ENCODE measurements at places on chromosomes 2 and 18.
A peak's percentile ranks its signal among the peaks of the same experiment; 100 is the strongest.

GRCh38 chr18:79801217-79801616, 3.5 kb downstream of the KCNG2 start:
- DNase-seq = no peak

DNA sequence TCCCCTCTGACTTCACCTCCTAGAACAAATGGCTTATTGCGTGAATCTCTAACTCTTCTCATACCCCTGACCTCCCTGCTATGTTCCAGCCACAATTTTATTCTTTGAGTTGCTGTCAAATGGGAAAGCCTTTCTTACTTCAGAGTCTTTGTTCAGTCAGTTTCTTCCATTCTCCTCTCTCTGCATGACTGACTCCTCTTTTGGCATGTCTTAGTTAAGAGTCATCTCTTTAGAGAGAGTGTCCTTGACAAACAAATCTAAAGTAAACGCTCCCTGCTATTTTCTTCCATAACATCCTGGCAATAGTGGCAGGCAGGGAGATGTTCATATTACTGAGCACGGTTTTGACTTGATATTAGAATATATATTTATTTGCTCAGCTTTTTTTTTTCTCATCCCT, 170.7 kb upstream of the ERBB4 start:
- DNase-seq = peak; percentile 56

- no peak for DNase-seq
These were observed 372.3 kb upstream of the NRXN1 start for GRCh38 chr2:51404226-51404625.

- DNase-seq = peak; percentile 1
These were observed 1598.7 kb upstream of the ACVR2A start for GRCh38 chr2:146246002-146246735.

GRCh38 chr2:238811759-238812158, 36.1 kb upstream of the TWIST2 start:
- DNase-seq = no peak

DNA sequence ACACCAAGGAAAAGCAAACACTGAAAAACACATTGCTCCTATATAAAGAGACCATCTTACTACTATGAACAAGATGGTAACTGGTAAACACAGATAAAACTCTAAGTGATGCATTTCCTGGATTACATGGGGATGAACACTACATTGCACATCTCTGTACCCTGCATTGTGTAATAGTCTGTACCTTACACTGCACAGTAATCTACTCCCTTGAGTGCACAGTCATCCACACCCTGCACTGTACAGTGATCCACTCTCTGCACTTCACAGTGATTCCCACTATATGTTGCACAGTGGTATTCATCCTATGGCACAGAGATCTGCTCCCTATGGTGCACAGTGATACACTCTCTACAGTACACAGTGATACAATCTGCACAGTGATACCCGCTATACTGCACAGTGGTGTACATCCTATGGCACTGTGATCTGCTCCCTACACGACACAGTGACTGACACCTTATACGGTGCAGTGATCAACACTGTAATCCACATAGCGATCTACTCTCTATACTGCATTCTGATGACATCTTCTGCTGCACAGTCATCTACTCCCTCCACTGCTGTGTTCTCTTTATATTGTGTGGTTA, 462.2 kb upstream of the RGPD4 start:
- DNase-seq = no peak

GRCh38 chr2:189370719-189371118, 70.6 kb upstream of the WDR75 start:
- DNase-seq = peak; percentile 42

- peak; percentile 71 for DNase-seq
These were observed 45.2 kb downstream of the PCBP1 start for GRCh38 chr2:70132244-70133126.

DNA sequence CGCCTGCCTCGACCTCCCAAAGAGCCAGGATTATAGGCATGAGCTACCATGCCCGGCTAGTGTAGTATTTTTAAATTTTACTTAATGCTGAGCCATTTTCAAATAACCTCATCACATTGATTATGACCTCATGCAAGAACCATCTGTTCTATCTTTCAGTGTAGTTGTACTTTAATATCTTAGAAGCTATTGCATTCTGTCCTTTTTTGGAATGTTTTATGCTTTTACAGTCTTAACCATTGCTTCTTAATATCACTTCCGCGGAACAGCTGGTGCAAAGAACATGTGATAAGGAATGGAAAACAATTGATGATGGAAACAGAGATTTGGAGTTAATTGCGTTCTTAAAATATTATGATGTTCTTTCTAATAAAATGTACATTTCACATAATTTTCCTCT, 2.7 kb downstream of the GEN1 start:
- DNase-seq = no peak

- no peak for DNase-seq
These were observed 160.0 kb downstream of the KCNH7 start for GRCh38 chr2:162678551-162678950.

DNA sequence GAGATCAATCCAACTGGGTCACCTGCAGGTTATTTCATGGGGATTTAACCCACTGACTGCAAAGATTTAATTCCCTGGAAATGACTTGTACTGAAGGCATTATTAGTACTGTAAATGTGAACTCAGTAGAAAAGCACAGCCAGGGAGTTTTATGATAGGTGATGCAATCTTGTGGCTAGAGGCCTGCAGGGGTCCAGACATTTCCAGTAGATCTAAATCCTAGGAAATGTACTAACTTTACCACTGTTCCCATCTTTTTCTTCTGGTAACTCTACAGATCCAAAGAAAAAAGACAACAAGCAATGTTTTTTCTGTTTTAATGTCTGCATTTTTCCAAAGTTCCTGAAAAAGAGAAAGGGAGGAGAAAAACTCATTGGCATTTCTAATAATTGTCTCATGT, 500.1 kb downstream of the ARHGAP15 start:
- DNase-seq = peak; percentile 38

DNA sequence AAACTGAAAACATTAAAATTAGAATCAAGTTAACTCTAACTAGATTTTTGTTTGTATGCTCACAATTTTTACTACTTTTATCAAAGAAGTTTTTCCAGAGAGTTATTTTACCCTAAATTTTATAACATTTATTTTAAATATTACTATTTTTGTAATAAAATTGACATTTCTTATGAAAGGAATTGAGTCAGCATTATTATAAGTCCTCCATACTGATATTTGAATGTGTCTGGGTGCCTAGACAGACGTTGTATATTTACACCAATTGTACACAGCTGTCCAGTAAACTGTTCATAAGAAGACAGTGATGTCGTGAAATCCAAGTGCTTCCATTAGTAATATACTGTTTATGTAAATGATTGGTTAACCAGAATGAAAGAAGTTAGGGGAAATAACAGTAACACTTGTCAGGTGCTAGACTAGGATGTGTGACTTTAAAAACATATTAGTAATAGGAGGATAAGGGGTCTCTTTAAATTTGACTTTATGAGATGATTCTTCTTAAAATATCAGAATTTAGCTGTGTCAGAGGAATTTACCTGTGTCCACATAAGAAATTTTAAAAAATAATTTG, 73.7 kb downstream of the TANK start:
- no peak for DNase-seq

DNA sequence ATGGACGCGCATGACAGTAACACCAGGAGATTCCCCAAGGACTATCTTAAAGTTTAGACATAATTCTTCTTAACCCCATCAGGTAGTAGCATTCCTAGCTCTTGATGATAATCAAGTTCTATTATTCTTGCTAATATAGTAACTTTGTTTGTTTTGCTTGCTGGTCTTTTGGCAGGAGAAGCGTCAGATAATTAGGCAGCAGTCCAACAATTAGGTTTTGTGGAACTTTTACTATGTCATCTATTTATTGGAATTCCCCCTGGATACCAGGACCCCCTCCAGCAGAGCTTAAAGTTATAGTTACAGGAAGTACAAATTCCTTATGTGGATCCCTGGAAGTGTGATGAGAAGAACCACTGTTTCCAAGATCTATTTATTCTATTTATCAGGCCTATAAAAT, 1138.0 kb upstream of the FAM98A start:
- no peak for DNase-seq

DNA sequence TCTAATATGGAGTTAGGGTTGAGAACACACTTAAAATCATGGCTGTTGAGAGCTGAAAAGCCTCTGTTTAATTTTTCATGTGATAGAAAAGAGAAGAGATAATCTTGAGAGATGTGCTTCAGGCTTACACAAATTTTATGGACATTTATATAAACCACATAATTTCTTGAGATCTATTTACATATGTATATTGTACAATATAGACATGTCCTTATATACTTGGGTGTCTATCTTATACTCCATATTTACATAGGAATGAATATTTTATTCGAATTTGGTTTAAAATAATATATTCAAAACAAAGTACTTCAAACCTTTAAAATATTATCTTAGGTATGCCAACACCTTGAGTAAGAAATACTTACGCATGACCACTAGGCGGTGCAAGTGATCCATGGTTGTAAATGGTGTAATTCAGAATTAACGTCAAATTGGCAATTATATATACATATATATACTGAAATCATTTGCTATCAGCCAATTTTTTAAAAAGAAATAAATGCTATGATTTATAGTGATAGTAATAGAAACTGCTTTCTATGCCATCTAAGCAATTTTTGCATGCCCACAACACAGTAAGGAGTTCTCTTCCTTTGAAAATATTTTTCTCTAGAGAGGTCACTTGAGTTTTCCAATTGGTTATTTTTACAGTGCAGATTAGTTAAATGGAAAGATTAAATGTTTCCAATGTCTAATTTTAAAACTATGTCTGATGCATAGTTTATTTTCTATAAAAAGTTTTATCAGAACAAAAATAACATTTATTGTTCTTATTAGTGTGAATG, 37.6 kb upstream of the SPAG16 start:
- DNase-seq = peak; percentile 44

DNA sequence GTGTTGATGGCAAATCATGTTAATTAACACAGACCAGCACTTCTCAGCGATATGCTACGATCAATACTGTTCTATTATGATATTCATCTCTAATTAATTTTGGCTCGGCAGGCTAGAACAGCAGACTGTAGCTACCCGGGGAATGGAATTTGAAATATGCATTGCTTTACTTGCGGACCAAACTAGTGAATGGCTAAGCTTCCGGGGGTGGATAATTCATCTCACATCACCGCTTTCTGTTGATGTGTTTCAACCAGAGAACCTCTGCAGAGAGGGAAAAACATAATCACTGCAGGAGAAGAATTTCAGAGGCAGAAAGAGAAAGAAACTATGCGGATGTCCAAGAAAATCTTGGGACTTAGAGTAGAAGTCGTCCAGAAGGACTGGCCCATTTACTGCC, 490.9 kb downstream of the STK39 start:
- DNase-seq = no peak

- DNase-seq = no peak
These were observed 14.1 kb downstream of the LTBP1 start for GRCh38 chr2:32960647-32961403.

GRCh38 chr2:144548088-144548487, 28.2 kb upstream of the ZEB2 start:
- no peak for DNase-seq

DNA sequence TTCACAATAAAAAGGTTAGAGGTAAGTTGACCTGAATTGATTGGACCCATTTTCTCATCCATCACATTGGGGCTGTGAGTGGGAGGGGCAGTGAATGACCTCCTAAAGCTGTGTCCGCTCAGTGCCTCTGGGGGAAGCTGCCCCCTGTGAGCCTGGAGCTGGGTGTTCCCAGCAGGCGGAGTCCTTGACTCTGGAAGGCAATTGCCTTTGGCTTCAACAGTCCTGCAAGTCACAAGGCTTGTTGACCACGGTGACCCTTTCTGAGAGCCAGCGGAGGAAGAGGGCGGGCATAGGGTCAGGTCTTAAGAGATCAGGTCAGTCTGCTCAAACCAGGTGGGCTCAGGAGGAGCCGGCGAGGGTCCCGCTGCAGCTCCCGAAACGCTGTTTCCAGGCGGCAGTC, 1.1 kb upstream of the CIDEA start:
- DNase-seq = no peak

- no peak for DNase-seq
These were observed 42.5 kb upstream of the ACADL start for GRCh38 chr2:210267698-210268097.

- DNase-seq = peak; percentile 80
These were observed 133.4 kb downstream of the ZNF407 start for GRCh38 chr18:74731097-74731496.

DNA sequence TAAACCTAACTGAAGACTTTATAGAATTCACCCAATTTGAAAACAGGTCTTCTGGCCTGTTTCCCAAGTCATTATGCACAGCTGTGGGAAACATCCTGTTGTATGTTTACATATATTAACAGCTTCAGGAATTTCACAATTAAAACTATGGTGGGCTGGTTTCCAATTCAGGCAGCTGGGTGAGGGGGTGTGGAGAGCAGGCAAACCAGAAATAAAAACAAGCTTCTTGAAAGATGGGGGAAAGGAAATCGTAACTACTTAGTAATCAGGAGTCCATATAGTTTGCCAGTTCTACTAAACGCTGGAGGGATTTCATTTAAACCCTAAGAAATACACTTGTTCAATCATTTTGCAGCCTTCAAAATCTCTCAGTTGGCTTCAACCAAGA, 22.8 kb downstream of the ATP8B1 start:
- DNase-seq = peak; percentile 55

GRCh38 chr2:239275847-239276831, 124.7 kb downstream of the HDAC4 start:
- peak; percentile 90 for DNase-seq

DNA sequence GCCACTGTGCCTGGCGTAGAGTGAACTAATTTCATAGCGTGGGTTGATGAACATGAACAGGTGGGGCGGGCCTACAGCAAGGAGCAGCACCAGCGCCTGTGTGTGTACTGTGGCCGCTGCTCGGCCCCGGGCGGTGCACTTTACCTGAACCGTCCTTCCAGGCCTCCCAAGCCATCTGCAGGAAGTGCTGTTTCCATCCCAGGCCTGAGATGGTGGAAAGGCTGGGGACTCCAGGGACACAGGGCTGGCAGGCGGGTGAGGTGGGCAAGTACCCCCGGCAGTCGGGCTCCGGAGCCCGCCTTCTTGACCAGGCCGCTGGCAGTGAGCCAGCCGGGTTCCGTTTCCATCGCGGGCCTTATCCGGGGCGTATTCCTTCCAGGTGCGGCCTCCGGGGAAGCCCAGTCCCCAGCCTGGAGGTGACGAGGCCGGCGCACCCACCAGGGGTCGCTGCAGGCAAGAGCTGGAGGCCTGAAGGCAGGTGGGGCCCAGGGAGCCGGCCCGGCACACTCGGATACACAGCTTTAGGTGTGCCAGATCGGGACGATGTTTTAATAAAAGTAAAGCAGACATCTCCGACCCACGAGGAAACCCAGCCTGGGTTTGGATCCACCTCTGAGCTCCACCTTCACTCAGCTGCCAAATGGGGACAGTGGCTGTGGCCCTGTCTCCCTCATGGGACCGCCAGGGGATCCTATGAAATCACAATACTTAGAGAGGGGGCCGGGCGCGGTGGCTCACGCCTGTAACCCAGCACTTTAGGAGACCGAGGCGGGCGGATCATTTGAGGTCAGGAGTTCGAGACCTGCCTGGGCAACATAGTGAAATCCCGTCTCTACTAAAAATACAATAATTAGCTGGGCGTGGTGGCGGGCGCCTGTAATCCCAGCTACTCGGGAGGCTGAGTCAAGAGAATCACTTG, 22.7 kb upstream of the PDIA6 start:
- DNase-seq = peak; percentile 37

GRCh38 chr2:236633219-236633570, 63.6 kb downstream of the ACKR3 start:
- DNase-seq = no peak

GRCh38 chr2:5064687-5065086, 627.5 kb upstream of the SOX11 start:
- DNase-seq = no peak

Measured in M059J (cell line).